Stimulated activated CD4-positive, alpha-beta T cell treated with anti-CD3 and anti-CD28 coated beads, Interleukin-12 subunit alpha, Interleukin-12 subunit beta, amount 100 ng/mL, for 48 hours (primary cell): ENCODE measurements at places on chromosomes 2 and 18.

GRCh38 chr2:64594226-64594989, 59.3 kb downstream of the SERTAD2 start:
- DNase-seq = no peak

GRCh38 chr2:205217004-205217403, 465.3 kb upstream of the NRP2 start:
- no peak for DNase-seq

- no peak for DNase-seq
These were observed 55.3 kb upstream of the SULT1C3 start for GRCh38 chr2:108184419-108184818.

DNA sequence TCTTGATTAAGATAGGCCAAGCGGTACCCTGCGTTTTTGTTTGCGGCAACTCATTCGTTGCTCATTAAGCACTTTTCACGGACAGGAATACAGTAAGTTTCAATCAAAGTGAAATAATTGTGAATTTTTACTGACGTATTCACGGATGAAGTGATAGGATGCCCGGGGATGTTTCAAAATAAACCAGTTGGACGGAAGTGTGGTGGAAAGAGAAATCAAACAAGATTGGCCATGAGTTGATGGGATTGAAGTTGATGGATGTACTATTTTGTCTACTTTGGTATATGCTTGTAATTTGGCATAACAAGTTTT, 481 bp downstream of the TMEM177 start:
- no peak for DNase-seq
